ENCODE measurements at places on chromosomes 5 and 9. TPM values are rescaled to one million over a fixed set of nuclear protein-coding genes. Genes with fewer than 3 reads are reported as not detected.

DNA sequence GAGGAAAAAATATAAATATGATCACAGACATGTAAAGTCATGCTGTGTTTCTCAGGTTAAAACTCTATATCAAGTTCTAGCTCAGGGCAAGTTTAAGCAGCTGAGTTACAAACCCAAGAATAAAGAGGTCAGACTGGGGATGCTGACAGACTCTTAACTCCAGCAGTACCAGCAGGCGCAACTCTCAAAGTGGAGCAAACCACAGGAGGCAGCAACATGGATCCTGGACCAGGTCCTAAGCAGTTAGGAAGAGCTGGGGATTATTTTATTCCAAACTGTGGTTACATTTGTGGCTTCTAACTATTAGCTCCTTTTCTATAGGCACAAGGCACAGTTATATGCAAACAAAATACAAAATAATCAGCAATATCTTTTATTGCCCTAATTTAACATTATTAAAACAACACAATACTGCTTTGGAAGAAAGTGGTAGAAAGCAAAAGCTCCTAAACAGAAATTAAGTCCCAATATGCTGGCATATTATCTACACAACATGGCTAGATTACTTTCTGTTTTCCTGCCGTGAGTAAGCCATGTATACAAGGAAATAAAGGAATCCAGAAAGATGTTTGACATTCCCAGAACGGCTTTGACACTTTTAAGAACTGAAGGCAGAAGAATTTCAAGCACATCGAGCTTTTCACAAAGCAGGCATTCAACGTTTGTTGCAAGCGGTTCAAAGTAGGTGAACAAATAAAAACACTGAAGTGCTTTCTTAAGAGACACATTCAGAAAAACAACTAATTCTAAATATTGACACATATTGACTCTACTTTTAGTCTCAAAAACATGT, 378.8 kb upstream of the ZNF608 start:
- no peak for DNase-seq

The IGIP gene
- 8.5 TPM for total RNA-seq

DNA sequence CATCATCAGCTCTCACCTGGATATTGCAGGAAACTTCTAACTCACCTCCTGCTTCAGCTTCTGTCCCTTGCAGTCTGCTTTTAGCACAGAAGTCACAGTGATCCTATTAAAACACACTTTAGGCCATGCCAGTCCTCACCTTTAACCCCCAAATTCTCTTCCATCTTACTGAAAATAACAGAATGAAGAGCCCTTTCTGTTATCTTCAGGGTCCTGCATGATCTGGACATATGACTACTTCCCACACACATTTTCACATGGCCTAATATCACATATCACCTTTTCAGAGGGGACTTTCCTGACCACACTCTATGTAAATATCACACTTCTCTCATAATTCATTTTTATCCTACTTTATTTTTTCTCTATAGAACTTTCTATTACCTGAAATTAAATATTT, 550.6 kb upstream of the CLINT1 start:
- DNase-seq, result no peak

DNA sequence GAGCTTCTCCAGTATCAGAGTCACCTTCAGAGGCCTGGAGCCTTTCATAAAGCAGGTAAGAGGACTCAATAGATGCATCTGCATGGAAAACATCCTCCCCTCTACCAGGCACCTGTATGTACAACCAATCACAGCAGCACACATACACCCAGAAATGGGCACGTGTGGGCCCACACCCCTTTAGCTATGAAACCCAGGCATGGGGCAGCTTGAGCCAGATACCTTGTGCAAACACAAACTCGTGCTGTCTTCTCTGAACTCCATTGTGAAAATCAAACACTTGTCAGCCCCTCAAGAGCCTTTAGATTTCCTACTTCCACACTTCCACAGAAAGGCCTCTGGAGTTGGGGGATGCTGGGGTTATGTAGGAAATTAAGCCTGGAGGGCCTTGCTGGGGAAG, 1.1 kb upstream of the CSF2 start:
- DNase-seq, result no peak

DNA sequence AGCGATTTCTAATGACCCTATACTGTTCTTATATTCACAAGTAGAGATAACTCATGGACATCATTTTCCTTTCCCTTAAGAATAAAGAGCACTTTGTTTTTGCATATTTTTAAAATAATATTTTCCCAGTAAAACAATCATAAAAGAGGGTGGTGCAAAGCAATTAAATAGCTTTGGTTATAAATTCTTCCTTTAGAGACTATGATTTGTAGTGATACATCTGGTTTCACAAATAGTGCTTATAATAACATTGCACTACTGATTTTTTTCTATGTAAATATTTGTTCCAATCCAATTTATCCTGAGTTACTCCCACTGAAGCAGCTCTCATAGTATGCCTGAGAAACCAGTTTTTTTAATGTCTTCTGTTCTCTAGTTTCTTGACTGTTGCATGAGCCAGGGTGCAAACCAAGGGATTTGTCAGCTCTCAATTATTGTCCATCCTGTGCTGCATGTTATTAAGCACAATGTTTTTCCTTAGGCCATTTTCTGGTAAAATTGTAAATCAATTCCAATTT, 74.7 kb downstream of the LURAP1L start:
- DNase-seq, result no peak

The IFNK gene
- total RNA-seq, result not detected

The SCGB3A2 gene
- total RNA-seq, result not detected

DNA sequence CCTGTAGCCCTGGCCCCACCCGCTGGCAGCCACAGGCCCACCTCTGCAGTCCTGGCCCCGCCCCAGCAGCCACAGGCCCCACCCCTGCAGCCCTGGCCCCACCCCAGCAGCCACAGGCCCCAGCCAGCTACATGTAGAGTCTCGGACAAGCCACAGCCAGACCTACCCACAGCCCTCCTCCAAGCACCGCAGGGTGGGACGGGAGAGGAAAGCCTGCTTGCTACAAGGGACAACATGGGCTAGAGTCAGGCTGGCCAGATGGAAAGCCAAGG, 49.5 kb upstream of the SARDH start:
- no peak for DNase-seq

The IGFBPL1 gene
- total RNA-seq, result not detected

DNA sequence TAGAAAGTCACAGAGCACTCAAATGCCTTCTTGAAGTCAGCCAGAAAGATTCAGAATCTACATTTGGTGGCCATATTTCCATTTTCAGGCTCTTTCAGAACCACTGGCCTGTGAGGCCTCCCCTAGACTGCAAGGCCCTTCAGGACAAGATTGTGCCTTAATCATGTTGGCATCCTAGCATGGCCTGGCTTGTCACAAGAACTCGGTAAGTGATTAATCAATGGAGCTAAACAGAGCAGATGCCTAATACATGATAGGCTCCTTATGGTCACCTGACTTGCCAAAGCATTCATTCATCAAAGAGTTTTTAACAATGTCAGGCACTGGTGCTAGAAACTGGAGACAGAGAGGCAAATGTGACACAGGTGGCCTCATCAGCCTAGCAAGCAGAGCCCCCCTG, 70.3 kb downstream of the PGM5 start:
- DNase-seq, result no peak

DNA sequence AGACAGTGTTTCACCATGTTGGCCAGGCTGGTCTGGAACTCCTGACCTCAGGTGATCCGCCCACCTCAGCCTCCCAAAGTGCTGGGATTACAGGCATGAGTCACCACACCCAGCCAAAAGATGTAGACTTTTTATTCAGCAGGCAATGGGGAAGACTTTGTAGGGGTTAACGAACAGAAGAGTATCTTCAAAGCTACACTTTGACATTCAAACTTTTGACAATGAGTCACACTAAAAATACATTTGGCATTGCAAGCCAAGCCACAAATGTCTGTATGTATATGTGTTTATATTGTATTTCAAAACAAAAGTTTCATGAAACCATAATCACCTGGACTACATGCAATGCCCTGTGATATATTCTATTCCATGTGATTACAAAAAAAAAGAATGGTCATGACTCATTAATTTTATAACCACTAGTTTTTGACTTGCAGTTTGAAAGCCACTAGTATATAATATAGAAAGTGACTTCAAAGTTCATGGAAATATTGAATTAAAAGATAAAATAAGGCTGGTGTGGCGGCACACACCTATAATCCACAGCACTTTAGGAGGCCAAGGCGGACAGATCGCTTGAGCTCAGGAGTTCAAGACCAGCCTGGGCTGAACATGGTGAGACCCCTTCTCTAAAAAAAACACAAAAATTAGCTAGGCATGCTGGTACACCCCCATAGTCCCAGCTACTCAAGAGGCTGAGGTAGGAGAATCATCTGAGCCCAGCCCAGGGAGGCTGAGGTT, 8.3 kb downstream of the DIMT1 start:
- DNase-seq, result no peak

The LCN1 gene
- not detected for total RNA-seq

DNA sequence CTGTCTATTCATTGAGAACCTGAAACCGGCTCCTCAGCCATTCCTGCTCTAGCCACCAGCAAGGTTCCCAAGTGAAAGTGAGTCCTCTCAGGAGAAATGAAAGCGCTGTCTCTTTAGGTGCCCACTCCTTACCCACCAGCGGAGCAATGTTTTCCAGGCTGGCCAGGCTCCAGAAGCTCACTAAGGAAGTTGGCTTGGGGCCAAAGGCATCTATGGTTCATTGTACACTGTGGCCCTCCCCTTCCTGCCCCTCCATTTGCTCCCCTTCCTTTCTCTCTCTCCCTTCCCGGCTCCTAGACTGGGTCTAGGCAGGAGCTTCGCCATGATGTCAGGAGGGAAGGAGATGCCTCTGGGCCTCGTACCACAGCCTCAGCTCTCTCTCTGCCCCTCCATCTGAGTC, 1.1 kb upstream of the GABRP start:
- DNase-seq, result peak; percentile 59

The SAXO1 gene
- 0.56 TPM for total RNA-seq

DNA sequence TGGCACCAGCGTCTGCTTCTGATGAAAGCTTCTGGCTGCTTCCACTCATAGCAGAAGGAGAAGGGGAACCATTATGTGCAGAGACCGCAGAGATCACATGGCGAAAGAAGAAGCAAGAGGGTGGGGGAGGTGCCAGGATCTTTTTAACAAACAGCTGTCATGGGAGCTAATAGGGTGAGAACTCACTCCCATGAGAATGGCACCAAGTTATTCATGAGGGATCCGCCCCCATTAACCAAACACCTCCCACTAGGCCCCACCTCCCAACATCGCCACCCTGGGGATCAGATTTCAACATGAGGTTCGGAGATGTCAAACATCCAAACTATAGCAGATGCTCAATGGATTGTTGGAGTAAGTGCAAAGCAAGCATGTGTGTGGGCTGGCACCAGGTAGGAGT, 125.8 kb upstream of the SLIT3 start:
- no peak for DNase-seq

The SPATA31A1 gene
- not detected for total RNA-seq

The CD72 gene
- 1.2 TPM for total RNA-seq

The ACER2 gene
- total RNA-seq, result 10.0 TPM

The CMBL gene
- 2.5 TPM for total RNA-seq

GRCh38 chr5:84524491-84524890, 139.8 kb upstream of the EDIL3 start:
- no peak for DNase-seq

DNA sequence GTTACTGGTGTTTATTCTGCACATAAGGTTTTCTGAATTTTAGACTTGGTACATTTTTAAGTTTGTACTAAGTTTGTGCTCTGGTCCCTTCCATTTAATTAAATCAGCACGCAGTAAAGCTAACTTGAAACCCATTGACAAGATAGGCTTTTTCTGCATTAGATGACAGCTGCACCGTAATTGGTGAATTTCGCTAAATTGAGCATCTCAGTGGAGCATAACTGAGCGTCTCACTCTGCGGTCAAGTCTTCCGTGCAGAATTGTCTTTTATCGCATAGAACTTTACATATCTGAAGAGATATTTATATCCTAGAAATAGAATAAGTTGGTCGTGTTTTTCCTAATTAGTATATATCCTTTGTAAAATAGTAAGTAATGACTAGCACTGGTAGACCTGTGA, 4.1 kb downstream of the SUB1 start:
- no peak for DNase-seq

The HIGD2A gene
- 110 TPM for total RNA-seq

- no peak for DNase-seq
These were observed 117.5 kb upstream of the CDH6 start for GRCh38 chr5:31075981-31076380.

- no peak for DNase-seq
These were observed 375.9 kb downstream of the ARRDC3 start for GRCh38 chr5:91007251-91007650.

GRCh38 chr9:38641985-38642864, 21.8 kb upstream of the ANKRD18A start:
- no peak for DNase-seq

GRCh38 chr9:129336130-129336528, 158.1 kb upstream of the IER5L start:
- no peak for DNase-seq

The ADAMTS19 gene
- total RNA-seq, result not detected

The AUH gene
- 30.7 TPM for total RNA-seq

- peak; percentile 84 for DNase-seq
These were observed 77.7 kb upstream of the SELENOP start for GRCh38 chr5:42889311-42889933.

- DNase-seq, result no peak
These were observed 6.1 kb upstream of the TNIP1 start for GRCh38 chr5:151086905-151087360.

DNA sequence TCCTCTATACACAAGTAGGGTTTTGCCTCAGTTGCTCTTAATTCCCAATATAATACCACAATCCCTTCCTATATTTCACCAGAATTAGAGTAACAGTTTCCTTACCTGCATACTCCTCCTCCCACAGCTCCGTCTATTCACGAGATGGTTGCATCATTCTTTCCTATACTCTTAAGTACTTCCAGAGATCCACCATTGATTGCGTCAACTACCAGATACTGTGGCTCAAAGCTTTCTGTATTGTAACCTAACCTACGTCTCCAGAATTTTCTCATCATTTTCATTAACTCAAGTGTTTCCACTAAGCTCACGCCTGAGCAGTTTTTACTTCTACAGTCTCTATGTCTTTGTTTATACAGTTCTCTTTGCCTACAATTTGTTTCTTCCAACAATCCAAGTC, 31.2 kb upstream of the MINAR2 start:
- no peak for DNase-seq

- no peak for DNase-seq
These were observed 75.0 kb upstream of the HSPA9 start for GRCh38 chr5:138650196-138650595.

The TXNDC8 gene
- total RNA-seq, result not detected

GRCh38 chr5:162067655-162068411, at the start of gene GABRG2:
Gene GABRG2, plus strand, starts transcription at chr5:162067773. Its CDS starts 227 bp downstream, at chr5:162068000.
- no peak for DNase-seq

The PWWP2A gene
- 45.9 TPM for total RNA-seq

- no peak for DNase-seq
These were observed 218.4 kb downstream of the GAPVD1 start for GRCh38 chr9:125479846-125480615.

The NXNL2 gene
- total RNA-seq, result 0.44 TPM

The RAD17 gene
- 21.2 TPM for total RNA-seq

- DNase-seq, result no peak
These were observed 9.2 kb downstream of the LIFR start for GRCh38 chr5:38547257-38547656.

The SPINK4 gene
- not detected for total RNA-seq

Data from lower leg skin (tissue), 4 donors.